ENCODE measurements at places on chromosomes 1 and 21.

DNA sequence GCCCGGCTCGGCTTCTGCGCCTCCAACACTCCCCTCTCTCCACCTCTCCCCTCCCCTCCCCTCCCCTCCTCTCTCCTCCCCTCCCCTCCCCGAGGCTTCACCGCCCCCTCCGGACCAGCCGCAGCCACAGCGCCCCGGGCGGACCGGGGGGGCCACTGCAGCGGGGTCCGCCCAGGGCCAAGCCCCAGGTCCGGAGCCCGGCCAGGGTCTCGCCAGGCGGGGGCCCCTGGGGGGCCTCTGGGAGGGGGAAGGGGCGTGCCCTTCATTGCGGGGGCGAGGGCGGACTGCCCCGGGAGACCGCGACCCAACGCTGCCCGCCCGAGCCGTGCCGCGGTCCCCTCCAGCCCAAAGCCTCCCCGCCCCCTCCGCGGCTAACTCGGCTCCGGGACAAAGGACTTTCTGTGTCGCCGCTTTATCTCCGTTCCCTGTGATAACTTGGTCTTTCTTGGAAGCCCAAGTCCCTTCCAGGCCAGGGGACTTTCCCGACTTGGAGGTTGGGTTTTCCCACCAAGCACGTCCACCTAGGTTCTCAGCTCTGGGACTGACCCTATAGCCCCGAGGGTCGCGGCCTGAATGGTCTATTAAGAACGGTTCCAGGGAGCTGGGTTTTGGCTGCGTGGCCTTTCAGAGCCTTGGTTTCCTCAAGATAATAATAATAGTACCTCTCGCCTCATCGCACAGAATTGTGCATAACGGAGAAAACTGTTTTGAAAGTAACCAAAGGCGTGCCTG, at the start of gene UBQLN4:
UBQLN4 (minus strand) TSS at position 31 of the 732 bp plus-strand sequence. CDS start 97 bp downstream, outside the sequence.
- DNase-seq = peak; percentile 77

GRCh38 chr1:36663772-36664430, 181.2 kb upstream of the CSF3R start:
- DNase-seq = no peak

DNA sequence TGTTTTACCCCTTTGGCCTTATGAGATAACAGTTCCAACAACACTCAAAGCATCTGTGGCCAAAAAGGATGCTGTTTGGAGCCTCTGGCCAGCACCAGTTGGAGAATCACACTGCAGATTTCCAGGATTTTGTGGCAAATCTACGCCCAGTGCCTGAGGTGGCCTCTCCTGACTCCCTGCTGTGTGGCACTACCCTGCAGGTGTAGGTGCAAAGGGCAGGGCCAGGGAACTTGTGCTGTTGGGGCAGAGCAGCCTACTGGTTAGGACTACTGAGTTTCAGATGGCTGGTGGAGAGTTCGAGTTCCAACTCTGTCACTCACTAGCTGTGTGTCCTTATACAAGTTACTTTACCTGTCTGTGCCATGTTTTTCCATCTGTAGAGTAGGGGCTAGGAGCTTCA, 170.5 kb downstream of the PTPRU start:
- DNase-seq = no peak

DNA sequence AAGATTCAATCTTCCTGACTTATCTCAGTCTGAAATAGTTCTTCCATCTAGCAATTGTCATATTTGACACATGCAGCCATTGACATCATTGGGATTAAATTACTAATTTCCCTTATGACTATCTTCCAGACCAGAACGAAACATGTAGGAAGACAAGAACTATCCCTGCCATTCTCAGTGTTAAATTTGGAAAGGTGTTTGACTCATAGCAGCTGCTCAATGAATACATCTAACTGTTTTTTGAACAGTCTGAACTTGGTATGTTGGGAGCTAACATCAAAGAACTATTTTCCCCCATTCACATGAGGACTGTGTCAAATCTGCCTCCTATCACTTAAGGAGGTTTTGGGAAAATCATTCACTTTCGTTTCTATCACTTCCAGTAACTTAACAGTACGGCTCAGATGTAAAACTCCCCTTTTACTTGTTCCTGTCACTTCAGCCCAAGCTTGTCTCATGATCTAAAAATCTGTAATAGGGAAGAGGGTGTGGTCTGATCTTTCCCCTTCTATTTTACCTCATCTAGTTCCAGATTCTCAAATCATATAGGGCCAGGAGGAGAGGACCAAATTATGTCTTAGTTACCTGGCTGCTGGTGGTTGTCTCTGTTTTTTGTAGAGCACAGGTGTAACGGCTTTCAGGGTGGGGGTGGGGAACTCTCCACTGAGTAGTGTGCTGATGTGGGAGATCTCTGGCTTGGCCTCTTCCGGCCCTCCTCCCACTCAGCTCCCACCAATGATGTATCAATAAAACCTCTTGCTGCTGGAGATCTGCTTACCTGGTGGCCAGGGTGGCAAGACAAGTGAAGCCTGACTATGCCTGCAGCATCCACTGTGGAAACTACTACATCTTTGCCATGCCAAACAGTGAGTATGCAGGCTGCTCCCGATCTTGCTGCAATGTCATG, 26.2 kb upstream of the SLAMF1 start:
- DNase-seq = no peak

- no peak for DNase-seq
Measured at GRCh38 chr1:205447457-205448341, 8.1 kb downstream of the BLACAT1 start.

DNA sequence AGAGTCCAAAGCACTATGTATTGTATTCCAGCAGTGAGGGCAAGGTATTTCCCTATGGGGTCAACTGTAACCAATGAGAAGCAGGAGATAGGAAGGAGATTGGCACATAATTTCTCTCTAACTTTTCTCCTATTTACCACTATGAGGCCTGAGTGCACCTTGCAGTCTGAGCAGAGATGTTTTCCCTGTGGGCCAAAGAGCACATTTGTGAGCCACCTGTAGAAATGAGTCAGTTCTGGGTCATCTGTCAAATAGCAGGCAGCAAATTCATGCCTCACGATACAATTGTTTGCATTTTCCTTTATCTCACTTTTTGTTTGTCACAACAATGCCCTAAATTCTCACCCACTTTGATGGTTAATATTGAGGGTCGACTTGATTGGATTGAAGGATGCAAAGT, 547.2 kb upstream of the NCAM2 start:
- no peak for DNase-seq

GRCh38 chr1:210373878-210374599, 45.3 kb downstream of the HHAT start:
- peak; percentile 72 for DNase-seq

DNA sequence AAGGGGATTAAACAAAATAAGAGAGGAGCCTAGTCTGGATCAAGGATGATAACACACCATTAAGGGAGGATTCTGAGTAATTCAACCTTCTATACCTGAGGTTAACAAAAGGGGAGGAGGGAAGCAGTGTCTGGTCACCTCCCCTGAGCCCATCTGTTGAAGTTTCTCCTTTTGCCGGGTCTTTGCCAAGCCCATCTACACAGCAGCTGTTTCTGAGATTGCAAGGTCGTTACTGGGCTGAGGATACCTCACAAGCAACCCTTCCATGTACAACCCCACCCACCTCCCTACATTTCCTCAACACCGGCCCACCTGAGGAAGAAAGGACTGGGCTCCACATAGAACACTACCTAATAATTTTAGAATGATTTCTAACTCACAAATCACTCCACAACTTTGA, 26.3 kb downstream of the LRRC52 start:
- DNase-seq = no peak

DNA sequence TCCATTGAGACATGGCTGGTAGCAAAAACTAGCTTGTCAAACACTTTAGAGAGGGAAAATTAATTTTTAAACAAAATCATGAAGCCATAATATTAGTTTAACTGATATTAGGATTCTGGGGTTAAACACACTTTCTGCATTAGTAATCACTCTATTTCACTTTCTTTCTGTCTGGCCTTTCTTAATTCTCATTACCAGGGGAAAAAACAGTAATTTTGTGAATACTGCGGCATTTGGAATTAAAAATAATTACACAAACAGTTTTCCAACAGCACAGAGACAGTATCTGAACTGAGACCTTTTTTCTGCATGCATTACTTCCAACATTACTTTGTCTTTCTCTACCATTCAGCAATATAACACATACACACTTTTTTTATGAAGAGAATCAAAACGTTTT, 190.6 kb downstream of the MRPL39 start:
- no peak for DNase-seq

GRCh38 chr1:211341999-211342398, 15.4 kb downstream of the TRAF5 start:
- DNase-seq = no peak

GRCh38 chr1:186078245-186078644, 296.8 kb downstream of the TPR start:
- no peak for DNase-seq

DNA sequence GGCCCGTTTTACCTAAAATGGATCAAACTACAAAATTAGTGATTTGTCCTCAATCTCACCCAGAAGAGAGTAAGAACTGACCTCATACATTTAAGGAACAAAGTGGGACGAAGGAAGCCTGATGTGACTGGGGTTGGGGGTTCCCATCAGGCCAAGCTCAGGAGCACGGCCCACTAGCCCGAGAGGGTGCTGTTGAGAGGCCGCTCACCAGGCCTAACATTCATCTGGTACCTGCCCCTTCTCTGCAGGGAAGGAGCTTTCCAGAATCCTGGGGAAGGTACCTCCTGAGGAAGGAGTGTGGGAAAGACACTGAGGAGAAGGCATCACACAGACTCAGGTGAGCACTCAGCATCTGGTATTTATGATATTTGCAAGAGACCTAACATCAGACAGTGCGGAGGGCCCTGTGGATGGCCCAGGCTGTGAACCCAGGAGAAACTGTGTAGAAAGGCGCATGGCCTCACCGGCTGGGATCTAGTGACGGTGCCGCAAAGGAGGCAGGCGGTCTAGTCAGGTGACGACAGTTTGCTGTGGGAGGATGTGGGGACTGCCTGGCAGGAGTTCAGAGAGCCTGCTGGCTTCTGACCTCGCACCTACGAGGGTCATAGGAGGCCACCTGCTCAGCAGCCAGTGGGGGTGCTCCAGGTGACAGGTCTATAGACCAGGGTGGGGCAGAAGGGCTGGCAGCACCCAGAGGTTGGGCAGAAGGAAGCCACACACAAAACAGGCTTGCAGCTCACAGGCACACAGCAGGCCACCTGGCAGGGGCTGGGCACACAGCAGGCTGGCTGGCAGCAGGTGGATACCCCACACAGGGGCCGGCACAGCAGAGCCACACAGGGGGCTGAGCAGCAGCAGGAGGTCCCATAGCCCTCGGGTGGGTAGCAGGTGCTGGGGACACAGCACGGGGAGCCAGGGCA, 543 bp downstream of the KRTAP12-4 start:
- no peak for DNase-seq

GRCh38 chr1:98331243-98331642, 330.3 kb upstream of the SNX7 start:
- no peak for DNase-seq

DNA sequence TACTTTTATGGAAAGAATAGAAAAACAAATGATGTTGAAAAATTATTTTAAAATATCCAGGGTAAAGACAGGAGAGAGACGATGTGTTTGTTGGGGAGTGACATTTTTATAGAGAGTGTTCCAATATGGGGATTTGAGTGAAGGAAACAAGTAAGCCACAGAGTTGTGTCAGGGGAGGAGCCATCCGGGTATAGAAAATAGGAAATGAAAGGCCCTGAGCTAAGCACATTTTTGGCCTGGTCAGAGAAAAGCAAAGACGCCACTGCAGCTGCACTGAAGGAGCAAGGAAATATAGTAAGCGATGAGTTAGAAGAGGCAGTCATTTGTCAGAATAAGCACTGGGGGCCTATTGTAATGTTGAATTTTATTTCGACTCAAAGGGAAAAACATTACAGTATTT, 107.3 kb upstream of the ADGRL4 start:
- no peak for DNase-seq

DNA sequence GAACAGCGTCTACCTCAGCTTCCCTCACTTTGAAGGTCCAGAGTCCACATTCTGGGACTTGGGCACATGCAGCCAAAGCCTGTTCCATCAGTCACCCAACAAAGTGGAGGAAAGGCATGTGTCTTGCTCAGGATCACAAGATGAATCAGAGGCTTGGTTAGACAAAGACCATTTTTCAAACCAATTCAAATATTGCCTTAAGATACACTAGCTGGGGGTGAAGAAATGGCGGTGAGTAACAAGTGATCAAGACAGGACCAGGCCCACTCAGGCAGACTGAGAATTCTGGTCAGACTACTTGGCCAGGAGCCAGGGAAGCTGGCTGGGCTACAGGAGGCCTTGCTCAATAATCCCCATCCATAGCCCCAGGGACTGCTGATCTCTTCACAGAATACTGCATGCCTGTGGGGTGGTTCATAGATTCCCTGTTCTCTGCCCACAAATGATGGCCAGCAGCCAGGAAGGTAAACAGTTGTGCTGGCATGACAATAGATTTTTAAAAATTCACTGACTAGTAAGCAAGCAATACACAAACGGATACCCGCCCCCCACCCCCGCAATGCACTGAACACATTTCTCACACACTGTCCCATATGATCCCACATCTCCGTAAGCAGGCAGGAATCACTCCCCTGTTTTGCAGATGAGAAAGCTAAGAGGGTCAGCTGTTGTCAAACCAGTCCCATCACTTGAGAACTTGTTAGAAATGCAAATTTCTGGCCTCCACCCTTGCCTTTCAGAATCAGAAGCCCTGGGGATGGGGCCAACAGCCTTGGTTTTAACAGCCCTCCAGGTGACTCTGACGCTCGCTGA, 27.2 kb downstream of the ERI3 start:
- DNase-seq = no peak

- no peak for DNase-seq
Measured at GRCh38 chr21:26842974-26843932, 2.0 kb downstream of the ADAMTS1 start.

- no peak for DNase-seq
Measured at GRCh38 chr1:26701995-26702679, 6.3 kb downstream of the ARID1A start.

- no peak for DNase-seq
Measured at GRCh38 chr1:154944401-154945159, 8.1 kb upstream of the PMVK start.

DNA sequence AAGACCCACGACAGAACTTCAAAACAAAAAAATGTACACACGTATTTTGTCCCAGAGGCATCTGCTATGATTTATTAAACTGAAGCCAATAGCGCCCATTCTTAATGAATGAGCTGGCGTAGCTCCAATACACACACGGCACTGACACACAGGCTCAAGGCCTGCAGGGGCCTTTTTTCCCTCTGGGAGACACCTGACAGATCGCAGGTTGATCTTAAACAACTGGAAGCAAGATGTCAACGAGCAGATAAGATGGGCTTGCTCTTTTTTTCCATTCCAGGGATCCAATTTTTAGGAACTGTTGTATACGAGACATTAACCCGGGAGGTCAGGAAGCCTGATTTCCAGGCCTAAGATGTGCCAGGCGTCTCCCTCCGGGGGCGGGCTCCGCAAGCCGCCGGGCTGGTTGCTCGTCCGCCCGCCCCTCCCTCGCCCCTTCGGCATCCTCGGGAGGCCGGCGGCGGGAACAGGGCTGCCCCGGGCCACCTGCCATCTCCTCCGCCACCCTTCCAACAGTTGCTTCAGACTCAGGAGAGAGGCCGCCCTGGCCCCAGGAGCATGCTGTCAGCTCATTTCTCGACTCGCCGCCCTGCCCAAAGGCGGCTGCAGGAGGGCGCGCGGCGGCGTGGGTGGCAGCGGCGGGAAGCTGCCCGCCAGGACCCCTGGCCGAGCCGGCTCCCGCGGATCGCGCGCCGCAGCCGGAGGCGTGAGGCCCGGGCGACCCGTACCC, 735 bp downstream of the TTC13 start:
- peak; percentile 25 for DNase-seq

All from stimulated activated CD4-positive, alpha-beta T cell treated with anti-CD3 and anti-CD28 coated beads, Interleukin-2, amount 100 ng/mL, for 48 hours (primary cell).